ENCODE measurements at places on chromosomes 4 and X.

GRCh38 chrX:100880368-100880767 is 6.2 kb upstream of the NOX1 start:
- DNase-seq = no peak

- DNase-seq = no peak
Measured at GRCh38 chr4:153480704-153481103, 14.5 kb downstream of the TMEM131L start.

GRCh38 chr4:19739101-19739651 is 512.5 kb upstream of the SLIT2 start:
- no peak for DNase-seq

DNA sequence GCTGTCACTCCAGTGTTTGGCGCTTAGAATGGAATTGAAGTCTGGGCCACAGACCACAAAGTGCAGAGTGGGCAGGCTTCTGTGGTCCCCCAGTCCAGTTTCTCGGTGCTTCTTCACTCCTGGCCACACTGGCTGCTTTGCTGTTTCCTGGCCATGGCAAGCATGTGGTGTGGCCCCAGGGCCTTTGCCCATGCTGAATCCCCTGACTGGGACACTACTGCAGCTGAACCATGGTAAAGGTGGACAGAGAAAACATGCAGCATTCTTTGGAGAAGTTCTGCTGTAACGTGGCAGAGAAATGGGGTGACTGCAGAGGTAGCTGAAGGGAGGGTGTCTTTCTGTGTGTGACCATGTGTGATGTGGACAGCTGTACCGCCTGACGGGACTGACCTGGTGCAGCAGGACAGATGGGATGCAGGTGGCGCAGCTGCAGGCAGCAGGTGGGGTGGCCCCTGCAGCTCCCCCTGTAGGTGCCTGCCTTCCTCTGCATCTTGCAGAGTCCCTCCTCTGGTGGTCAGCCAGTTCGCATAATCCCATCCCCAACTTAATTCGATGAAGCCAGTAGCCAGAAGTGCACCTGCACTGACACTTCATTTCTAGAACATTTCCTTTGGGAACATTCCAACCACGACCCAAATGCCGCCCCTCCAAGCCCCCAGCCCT is 13.2 kb upstream of the S100P start:
- DNase-seq = no peak

DNA sequence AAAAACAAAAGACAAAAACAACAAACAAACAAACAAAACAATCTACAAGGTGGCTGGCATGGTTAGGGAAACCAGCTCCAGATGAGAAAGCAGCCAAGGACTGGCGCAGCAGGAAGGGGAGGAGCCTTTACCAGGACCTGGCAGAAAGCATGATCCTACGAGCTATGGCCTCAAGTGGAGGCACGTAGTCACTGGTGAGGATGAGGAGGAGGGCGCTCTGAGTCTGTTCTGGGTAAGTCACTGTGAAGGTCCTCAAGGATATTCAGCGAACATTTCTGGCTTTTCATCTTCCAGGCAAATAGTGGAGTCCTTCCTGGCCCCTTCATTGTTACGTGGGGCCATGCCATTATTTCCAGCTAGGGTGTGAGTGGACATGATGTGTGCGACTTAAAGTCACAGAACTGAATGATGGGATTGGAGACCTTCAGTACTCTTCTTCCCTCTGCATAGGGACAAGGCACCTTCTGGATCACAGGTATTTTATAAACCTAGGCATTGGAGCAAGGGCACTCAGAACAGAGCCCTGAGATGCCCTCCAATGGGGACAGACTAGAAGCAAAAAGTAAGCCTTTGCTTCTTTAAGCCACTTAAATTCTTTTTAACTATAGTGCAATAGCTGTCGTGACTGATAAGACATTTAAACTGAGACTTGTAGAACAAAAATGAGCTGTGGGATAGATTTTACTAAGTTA is 771.3 kb downstream of the RAB28 start:
- no peak for DNase-seq

DNA sequence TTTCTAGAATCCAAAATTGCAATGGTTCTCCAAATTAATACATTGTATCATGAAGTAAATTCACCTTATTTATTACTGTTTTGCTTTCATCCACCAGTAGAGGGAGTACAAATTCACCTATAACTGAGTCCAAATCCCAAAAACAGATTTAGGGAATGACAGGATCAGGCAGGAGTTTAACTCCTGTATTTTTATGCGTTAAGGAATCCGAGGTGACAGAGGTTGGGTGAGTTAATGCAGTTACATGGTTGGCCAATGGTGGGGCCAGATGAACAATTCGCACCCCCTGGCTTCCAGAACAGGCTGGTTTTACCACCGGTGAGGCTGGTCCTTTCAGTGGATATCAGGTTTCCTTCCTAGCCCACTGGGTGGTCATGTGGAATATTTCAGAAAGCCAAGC is 82.4 kb downstream of the MTNR1A start:
- DNase-seq = no peak

- DNase-seq = no peak
Measured at GRCh38 chrX:134202561-134202960, 34.4 kb upstream of the CCDC160 start.

DNA sequence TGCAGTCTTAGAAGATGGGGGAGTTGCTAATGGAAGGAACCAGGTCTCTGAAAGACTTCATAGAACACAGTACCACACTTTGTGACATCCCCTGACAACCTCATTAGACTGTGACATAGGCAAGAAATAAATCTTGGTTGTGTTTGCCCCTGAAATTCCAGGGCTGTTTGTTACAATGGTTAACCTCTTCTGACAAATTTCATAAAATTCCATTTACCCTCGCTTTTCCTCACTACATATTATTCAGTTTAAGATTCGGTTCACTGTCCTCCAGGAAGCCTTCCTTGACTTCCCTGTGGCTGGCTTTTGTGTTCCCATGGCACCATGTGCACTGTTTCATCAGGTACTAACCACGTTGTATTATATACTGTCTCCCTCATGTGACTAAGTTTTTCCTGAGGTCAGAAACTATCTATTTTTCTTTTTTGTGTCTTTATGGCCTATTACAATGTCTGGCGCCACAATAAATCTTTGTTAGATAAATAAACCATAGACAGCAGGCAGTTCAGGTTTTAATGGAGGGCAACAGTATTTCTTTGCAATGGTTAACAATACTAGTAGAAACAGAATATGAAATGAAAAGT is 54.2 kb downstream of the ATXN3L start:
- DNase-seq = no peak

DNA sequence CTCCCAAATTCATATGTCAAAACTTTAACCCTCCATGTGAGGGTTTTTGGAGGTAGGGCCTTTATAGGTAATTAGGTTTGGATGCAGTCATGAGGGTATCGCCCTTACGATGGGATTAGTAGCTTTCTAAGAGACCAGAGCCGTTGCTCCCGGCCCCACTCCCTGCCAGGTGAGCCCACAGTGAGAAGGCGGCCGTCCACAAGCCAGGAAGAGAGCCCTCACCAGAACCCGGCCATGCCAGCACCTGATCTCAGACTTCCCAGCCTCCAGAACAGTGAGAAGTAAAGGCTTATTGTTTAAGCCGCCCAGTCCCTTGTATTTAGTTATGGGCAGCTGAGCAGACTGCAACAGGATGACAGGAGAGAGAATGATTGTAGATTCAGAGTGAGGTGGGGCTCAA is 40.8 kb downstream of the DCTD start:
- DNase-seq = no peak

GRCh38 chr4:17093481-17093880 is 195.0 kb upstream of the LDB2 start:
- DNase-seq = no peak

GRCh38 chr4:152348670-152349069 is 187.2 kb downstream of the FBXW7 start:
- no peak for DNase-seq

DNA sequence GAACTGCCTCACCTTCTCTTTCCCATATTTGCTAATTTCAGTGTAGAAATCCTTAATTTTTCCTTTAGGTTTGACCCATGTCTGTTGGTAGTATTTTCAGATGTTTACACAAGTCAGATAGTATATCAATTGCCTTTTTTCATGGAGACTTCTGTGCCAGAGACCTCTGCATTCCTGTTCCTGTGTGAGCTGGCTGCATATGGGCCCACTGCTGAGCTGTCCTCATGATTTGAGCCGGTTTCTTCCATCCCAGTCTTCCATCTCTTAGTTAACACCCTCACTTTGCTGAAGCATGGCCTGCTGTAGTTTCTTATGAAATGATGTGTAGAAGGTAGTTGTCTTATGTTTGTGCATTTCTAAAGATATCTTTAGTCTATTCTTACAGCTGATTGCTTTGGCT is 40.0 kb downstream of the CDS1 start:
- DNase-seq = no peak

DNA sequence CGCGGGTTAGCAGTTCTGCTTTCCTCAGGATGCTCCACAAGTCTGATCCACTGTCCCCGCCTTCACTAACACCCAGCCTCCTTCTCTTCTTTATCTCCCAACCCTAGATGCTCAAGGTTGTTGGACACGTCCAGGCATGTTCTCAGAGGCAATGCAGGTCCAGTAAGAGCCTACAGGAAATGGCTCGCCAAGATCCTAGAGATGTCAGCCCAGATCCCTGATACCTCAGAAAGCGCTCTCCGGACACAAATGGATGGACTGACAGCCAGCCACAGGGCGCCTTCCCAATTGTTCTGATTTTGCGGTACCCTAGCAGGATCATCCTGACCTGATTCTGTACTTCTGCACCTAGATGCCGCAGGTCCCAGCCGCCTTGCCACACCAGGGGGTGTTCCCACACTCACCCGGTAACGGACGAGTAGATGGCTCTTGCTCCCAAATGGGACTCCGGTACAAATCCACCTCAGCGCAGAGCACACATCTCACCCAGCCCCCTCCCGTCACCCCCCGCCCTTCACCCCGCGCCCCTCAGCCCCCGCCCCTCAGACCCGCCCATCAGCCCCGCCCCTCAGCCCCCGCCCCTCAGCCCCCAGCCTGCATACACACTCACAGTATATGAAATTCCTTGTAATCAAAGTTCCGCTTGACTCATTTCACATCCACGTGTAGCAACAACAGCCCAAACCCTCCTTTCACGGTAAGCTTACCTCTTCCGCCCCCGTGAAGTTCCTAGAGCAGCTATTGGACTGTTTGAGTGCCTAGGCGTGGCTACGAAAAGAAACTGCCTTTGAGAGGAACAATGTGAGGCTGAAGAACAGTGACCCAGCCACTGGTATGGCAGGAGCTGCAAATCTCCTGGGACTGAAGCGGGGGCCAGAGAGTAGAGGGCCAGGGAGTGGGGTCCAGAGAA is at the start of gene EDA2R:
Gene EDA2R, minus strand, starts transcription at position 488 of the 910 bp plus-strand sequence. CDS start 23,058 bp downstream, outside the sequence.
- no peak for DNase-seq

- DNase-seq = no peak
Measured at GRCh38 chr4:124694946-124695598, 17.5 kb downstream of the ANKRD50 start.

DNA sequence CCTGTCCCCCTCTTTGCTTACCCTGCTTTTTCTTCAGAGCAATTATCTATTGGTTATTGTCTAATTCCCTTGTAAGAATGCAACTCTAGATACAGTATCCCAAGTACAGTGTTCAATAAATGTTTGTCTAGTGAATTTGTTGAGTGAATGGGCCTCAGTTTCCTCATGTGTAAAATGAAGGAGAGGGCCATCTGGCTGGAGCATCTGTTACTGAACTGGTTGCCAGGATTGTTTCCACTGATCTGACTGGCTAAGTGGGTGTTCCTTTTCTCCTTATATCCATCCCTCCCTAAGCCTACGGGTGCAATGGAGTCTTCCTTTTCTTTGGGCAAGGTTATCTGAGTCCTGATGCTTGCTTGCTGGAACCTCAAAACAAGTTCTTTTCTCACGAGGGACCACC is 185.2 kb upstream of the RPS6KA3 start:
- no peak for DNase-seq

DNA sequence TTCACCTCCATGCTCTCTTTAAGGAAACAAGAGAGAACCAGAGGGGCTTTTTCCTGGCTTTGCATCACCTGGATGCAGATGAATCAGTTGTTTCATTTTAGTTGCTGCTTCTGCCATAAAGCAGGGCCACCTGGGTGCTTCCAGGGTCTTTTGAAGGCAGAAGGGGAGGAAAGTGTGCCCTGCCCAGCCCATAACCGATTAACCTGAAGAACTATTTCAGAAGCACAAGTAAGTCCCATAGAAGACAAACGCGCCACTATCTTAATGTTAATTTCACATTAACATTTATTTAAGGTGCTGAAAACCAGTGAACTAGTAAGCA is 32.1 kb downstream of the IRF2 start:
- no peak for DNase-seq

GRCh38 chrX:55159551-55159950 is 60.6 kb upstream of the PAGE5 start:
- no peak for DNase-seq

- DNase-seq = no peak
Measured at GRCh38 chr4:153522802-153523094, 56.6 kb downstream of the TMEM131L start.

DNA sequence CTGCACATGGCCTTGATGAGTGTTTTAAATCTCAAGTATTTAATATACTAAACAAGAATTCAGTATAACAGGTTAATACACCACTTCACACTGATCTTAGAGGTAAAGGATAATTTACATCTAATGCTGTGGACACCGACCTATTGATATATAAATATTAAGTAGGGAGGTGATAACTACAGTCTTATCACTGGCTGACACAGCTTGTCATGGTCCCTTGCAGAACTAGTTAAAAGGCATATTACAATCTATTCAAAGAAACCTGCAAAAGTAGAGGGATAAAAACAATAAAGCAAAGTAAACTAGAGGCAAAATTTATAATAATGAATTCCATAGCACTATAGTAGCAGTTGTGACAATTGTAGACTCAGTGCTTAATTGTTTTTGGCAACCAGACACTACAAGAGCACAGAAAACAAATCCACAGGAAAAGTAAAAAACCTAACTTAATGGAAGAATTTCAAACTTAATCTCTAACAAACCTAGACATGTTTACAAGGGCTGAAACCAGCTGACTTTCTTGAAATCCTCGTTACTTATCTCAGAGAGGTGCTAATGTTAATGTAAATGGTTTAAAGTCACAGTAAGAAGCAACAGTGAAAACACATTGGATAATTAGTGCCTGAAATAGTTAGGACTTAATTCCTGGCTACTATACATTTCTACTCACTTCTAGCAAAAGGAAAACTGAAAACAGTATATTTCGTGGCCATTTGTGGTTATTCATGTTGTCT is 25.0 kb downstream of the MFAP3L start:
- DNase-seq = no peak

GRCh38 chr4:155532373-155533085 is 134.1 kb upstream of the GUCY1A1 start:
- no peak for DNase-seq

DNA sequence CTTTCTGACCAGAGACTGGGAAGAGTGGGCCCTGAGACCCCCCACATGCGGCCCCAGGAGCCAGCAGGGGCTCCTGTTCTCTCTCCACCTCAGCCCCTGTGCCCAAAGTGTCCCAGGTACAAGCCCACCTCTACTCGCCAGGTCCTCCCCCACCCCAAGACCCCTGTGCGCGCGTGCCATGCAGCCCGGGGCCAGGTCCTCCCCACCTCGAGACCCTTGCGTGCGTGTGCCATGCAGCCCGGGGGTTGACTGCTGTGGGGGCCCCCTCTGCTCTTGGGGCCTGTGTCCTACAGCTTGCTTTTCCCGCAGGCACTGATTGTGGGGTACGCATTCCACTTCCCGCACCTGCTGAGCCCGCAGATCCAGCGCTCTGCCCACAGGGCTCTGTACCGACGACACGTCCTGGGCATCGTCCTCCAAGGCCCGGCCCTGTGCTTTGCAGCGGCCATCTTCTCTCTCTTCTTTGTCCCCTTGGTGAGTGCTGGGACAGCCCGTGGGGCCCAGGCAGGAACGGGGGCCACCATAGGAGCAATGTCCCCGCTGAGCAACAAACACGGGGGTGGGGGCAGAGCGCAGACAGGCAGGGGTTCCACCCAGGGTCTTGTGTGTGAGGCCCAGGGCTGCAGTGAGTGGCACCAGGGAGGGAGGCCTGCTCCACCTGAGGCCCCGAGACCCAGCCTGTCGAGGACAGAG is 20.3 kb downstream of the DGKQ start:
- no peak for DNase-seq

Measured in NCI-H1105 (cell line).